Activated CD4-positive, alpha-beta memory T cell treated with anti-CD3 and anti-CD28 coated beads for 36 hours (primary cell): ENCODE measurements at places on chromosomes 13 and 19. TPM values are rescaled to one million over a fixed set of nuclear protein-coding genes. Genes with fewer than 3 reads are reported as not detected.

The EXOC3L2 gene
- total RNA-seq = not detected

The ZNF563 gene
- total RNA-seq = 6.1 TPM

GRCh38 chr13:104253063-104253680 lies 1187.0 kb upstream of the SLC10A2 start:
- H3K27ac ChIP-seq = no peak overlapping the region
- no peak overlapping the region for H3K4me3 ChIP-seq
- H3K4me1 ChIP-seq = no peaks in the 10 kb centered on the region
- DNase-seq = no peak

DNA sequence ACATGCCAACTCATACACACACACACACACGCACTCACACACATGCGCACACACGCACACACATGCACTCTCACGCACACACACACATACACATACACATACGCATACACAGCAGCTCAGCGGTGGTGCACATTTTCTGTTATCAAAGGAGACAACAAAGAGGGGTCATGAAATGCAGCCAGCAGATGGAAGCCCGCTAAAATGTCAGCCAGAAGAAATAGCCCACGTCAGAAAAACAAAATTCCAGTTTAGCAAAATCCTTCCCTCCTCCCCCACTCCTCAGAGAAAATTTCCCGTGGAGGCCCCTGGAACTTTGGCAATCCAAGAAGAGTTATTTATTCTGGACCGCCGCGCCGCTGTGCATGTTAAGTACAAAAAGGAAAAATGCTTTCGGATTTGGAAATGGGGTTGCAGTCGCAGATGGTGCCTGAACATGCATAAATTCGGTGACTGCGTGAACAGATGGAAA lies 114.6 kb upstream of the VSTM2B start:
- no peak for DNase-seq
- peaks cover 5% of the 10 kb centered on the region for H3K27me3 ChIP-seq
- no peaks in the 10 kb centered on the region for H3K4me1 ChIP-seq
- no peak overlapping the region for H3K27ac ChIP-seq
- H3K36me3 ChIP-seq = no peaks in the 10 kb centered on the region

- no peak overlapping the region for H3K27ac ChIP-seq
- no peaks in the 10 kb centered on the region for H3K27me3 ChIP-seq
- no peak for DNase-seq
- H3K36me3 ChIP-seq = no peaks in the 10 kb centered on the region
- no peak overlapping the region for H3K4me3 ChIP-seq
- no peaks in the 10 kb centered on the region for H3K4me1 ChIP-seq
Measured at GRCh38 chr13:35793823-35794222, 317.3 kb upstream of the MAB21L1 start.

The TBXA2R gene
- total RNA-seq = 0.31 TPM

- no peaks in the 10 kb centered on the region for H3K36me3 ChIP-seq
- H3K4me3 ChIP-seq = no peak overlapping the region
- DNase-seq = no peak
- H3K4me1 ChIP-seq = peaks cover 24% of the 10 kb centered on the region
- H3K27ac ChIP-seq = no peak overlapping the region
Measured at GRCh38 chr13:27972478-27972820, 3.3 kb upstream of the CDX2 start.

DNA sequence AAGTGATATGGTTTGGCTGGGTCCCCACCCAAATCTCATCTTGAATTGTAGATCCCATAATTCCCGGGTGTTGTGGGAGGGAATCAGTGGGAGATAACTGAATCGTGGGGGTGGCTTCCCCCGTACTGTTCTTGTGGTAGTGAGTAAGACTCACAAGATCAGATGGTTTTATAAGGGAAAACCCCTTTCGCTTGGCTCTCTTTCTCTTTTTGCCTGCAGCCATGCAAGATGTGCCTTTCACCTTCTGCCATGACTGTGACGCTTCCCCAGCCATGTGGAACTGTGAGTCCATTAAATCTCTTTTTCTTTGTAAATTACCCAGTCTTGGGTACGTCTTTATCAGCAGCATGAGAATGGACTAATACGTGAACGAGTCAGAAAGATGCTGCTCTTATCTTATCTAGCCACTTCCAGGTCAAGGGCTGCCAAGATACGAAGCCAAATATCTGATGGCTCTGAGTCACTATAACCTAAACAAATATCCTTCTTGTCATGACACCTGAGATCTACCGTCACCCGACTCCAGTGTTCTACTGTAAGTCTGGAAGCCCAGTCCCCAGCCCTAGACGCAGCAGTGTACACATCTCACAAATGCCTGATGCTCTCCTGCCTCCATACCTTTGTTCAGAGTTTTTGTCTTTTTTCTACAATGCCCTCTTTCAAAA lies 45.9 kb downstream of the SLC15A1 start:
- H3K27me3 ChIP-seq = peaks cover 14% of the 10 kb centered on the region
- H3K36me3 ChIP-seq = no peaks in the 10 kb centered on the region
- H3K27ac ChIP-seq = no peak overlapping the region
- no peak overlapping the region for H3K4me3 ChIP-seq

DNA sequence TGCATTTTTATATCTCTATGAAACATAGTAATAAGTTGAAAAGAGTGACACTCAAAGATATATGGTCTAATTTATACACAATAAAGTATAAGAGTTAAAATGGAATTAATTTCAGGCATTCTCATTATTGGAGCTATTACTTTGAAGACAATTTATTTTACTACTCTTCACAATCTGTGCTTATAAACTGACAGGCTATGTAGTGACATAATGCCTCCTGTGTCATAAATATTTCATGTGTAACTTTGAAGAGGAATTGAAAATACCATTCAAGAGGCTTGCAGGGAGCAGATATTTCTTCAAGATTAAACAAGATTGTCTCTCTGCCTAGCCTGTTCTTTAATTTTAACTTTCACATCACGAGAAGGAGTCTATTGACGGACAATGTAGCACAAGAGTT lies 1881.5 kb upstream of the PCDH20 start:
- no peaks in the 10 kb centered on the region for H3K27me3 ChIP-seq
- H3K4me3 ChIP-seq = no peak overlapping the region
- no peaks in the 10 kb centered on the region for H3K4me1 ChIP-seq
- no peak for DNase-seq
- no peak overlapping the region for H3K27ac ChIP-seq
- H3K36me3 ChIP-seq = no peaks in the 10 kb centered on the region

GRCh38 chr13:99548448-99548847 lies 47.2 kb downstream of the TM9SF2 start:
- peaks cover 76% of the 10 kb centered on the region for H3K36me3 ChIP-seq
- peaks cover 29% of the 10 kb centered on the region for H3K4me1 ChIP-seq
- no peaks in the 10 kb centered on the region for H3K27me3 ChIP-seq
- no peak overlapping the region for H3K27ac ChIP-seq
- no peak for DNase-seq
